Tibial artery (tissue), 4 donors: ENCODE measurements at places on chromosomes 12 and 14.

DNA sequence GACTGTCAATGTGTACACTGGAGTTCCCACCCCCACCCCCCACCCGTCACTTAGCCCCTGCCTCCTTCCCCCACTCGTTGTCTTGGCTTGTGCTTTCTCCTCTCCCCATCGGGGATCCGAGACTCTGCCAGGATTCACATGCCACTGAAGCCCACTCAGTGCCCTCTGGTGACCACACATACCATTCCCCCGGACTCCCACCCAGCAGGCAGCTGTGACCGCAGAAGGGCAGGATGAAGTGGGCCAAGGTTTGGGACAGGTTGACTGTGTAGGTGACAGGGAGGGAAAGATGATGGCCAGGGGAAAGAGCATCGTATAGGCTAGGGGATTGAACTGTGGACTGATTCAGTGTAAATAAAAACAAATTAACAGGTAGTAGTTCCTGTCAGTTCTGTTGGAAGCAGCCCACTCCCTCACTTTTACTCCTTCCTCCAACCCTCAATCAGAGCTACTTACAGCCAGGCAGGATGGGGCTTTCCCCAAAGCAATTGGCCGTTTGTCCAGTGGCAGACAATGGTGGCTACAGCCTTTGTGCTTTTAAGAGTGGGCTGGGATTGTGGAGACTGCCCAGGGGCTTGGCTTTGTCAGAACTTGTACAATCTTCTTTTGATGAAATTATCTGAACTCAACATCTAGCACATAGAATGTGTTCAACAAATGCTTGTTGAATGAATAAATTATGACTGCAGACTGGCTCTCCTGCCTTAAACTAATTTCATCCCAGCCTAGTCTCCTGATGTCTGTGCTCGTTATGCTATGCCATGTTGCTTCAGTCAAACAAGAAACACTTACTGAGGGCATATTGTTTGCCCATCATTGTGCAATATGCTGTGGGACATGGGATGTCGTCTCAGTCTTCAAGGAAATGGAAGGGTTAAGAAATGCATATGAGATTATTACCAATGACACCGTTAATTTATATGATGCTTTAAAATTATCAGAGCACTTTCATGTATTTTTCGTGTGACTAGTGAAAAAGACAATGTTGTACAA is 30.2 kb downstream of the TTC9 start:
- no peak for DNase-seq

GRCh38 chr12:88433997-88434703 is 146.1 kb downstream of the KITLG start:
- no peak for DNase-seq

GRCh38 chr14:96056509-96057422 is 17.6 kb downstream of the C14orf132 start:
- DNase-seq = peak; percentile 15

GRCh38 chr12:19191089-19191488 is 61.6 kb downstream of the PLEKHA5 start:
- no peak for DNase-seq
